ENCODE measurements at places on chromosomes 4 and X. TPM values are rescaled to one million over a fixed set of nuclear protein-coding genes. Genes with fewer than 3 reads are reported as not detected.

GRCh38 chr4:176838601-176839433, 46.1 kb upstream of the VEGFC start:
- DNase-seq = no peak
- H3K4me3 ChIP-seq = no peak overlapping the region
- no peaks in the 10 kb centered on the region for H3K27me3 ChIP-seq
- peaks cover 3% of the 10 kb centered on the region for H3K4me1 ChIP-seq

DNA sequence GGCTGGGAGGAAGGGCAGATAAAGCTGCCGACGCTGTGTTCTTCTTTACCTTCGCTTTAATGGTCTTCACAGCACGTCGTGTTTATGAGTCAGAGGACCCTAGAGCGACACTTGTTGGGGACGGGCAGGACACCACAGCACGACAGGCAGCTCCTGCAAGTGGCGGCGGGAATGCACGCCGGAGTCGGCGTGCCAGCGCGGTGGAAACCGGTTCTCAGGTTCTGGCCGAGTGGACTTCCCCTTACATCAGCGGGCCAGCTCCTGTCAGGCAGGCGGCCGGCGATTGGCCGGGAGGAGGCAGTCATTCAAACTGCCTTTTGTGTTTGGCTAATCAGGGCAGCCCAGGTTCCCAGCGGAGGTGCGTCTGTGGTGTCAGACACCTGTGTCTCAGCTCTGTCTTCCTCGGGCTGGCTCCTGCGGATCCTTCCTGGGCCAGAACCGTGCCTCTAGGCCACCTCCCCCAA, 150.9 kb downstream of the SHROOM3 start:
- peak overlapping the region; percentile 37 for H3K27ac ChIP-seq
- DNase-seq = peak; percentile 67
- H3K36me3 ChIP-seq = no peaks in the 10 kb centered on the region
- peaks cover 18% of the 10 kb centered on the region for H3K4me1 ChIP-seq

DNA sequence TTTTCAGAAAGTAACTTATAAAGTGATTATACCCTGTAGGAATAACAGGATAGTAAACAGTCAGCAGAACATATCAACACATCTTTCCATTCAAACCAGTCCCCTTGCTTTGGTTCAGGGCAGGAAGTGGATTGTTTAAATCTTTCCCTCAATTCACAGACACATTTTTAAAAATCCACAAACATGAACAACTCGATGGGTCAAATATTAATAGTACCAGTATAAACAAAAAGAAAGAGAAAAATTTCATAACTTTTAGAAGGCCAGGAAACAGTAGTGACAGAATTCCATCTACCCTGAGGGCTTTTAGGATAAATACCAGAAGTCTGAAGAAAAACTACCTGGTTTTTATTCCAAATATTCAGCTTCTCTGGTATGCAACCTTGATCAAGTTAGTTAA, 1072.8 kb upstream of the PABPC4L start:
- H3K27ac ChIP-seq = no peak overlapping the region
- no peaks in the 10 kb centered on the region for H3K36me3 ChIP-seq
- no peaks in the 10 kb centered on the region for H3K27me3 ChIP-seq
- no peak overlapping the region for H3K4me3 ChIP-seq
- H3K4me1 ChIP-seq = peaks cover 5% of the 10 kb centered on the region

DNA sequence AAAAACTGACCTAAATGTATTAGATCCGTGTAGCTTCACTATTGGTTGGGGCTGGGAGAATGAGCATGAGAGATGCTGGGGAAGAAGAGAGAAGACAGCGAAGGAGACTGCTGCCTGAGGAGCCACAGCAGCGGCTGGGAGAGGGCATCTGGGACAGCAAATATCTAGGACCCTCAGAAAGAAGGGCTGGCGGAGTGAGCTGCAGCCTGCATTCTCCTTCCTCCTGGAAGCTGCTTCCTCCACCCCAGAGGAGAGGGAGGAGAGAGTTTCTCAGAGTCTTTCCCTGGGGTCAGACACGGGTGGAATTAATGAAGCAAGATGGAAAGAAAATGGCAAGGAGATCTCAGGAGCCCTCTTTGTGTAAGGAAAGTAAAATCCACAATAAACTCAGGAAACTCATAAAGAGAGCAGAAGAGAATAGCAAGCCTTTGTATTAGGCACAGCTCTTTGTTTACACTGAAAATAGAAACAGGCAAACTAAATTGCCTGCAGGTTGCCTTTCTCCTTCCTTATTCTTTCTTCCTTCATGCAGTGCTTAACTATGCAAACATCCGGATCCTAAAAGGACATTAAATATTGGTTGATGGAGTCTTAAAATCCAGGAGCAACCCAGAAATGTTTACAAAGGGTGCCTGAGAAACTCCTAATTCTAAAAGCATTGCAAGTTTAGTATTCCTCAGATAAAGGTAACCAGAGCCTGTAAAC, 130.3 kb upstream of the GALNT7 start:
- H3K27ac ChIP-seq = peak overlapping the region; percentile 39
- no peaks in the 10 kb centered on the region for H3K27me3 ChIP-seq
- no peak overlapping the region for H3K4me3 ChIP-seq
- DNase-seq = peak; percentile 12
- no peaks in the 10 kb centered on the region for H3K36me3 ChIP-seq
- peaks cover 29% of the 10 kb centered on the region for H3K4me1 ChIP-seq

DNA sequence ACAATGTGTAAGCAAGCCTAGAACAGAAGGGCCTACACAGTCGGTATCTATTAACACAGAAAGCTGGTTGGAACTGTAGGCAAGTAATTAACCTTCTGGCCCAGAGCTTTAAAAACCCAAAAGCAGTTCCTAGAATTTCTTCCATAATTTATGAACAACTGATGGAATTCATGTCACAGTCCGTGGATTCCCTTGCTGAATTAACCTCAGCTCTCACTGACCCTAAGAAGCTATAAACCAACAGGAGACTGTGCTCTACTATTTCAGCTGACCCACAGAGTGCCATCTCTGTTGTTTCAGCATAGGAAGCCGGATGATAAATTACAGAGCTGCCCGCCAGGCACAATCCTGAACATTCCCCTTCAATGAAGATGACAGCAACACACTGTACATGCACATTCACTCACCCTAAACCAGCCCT, 157.3 kb downstream of the PRDM5 start:
- no peaks in the 10 kb centered on the region for H3K4me1 ChIP-seq
- no peak overlapping the region for H3K4me3 ChIP-seq
- H3K27ac ChIP-seq = no peak overlapping the region
- H3K36me3 ChIP-seq = peaks cover 4% of the 10 kb centered on the region

- DNase-seq = no peak
- H3K27ac ChIP-seq = no peak overlapping the region
- H3K4me1 ChIP-seq = no peaks in the 10 kb centered on the region
- no peak overlapping the region for H3K4me3 ChIP-seq
- no peaks in the 10 kb centered on the region for H3K36me3 ChIP-seq
- H3K27me3 ChIP-seq = no peaks in the 10 kb centered on the region
These were observed 44.1 kb downstream of the NAA11 start for GRCh38 chr4:79281566-79282359.

DNA sequence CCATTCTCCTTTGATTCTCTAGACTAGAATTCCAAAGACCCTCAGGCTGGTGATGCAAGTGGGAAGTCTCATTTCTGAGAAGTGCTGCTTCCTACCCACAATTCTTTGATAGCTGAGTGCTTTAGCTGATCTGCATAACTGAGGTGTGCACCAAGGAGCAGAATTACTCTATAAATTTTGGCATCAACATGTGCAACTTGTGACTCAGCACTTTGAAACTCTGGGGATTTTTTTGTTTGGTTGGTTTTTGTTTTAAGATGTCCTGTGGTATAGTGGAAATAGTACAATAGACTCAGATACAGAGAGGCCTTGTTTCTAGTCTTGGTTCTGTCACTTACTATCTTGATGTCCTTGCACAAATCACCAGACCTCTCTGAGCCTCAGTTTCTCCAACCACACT, 148.4 kb downstream of the AR start:
- no peaks in the 10 kb centered on the region for H3K4me1 ChIP-seq
- DNase-seq = no peak
- H3K36me3 ChIP-seq = peaks cover 6% of the 10 kb centered on the region
- H3K27ac ChIP-seq = no peak overlapping the region
- no peak overlapping the region for H3K4me3 ChIP-seq

- no peak overlapping the region for H3K27ac ChIP-seq
- H3K4me1 ChIP-seq = no peaks in the 10 kb centered on the region
- no peak overlapping the region for H3K4me3 ChIP-seq
- no peak for DNase-seq
These were observed 11.7 kb upstream of the PTPN13 start for GRCh38 chr4:86582410-86582809.

DNA sequence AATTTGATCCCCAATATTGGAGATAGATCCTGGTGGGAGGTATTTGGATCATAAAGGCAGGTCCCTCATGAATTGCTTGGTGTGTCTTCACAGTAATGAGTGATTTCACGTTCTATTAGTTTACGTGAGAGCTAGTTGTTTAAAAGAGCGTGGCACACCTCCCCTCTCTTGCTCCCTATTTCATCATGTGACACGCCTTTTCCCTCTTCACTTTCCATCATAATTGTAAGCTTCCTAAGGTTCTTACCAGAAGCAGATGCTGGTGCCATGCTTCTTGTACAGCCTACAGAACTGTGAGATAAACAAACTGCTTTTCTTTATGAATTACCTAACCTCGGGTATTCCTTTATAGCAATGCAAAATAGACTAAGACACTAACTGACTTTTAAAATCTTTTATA, 34.0 kb upstream of the FMR1 start:
- H3K36me3 ChIP-seq = no peaks in the 10 kb centered on the region
- no peaks in the 10 kb centered on the region for H3K27me3 ChIP-seq
- no peak overlapping the region for H3K27ac ChIP-seq
- H3K4me3 ChIP-seq = no peak overlapping the region
- H3K4me1 ChIP-seq = no peaks in the 10 kb centered on the region

GRCh38 chr4:52619591-52619931, 39.5 kb downstream of the USP46 start:
- no peak overlapping the region for H3K27ac ChIP-seq
- no peaks in the 10 kb centered on the region for H3K27me3 ChIP-seq

DNA sequence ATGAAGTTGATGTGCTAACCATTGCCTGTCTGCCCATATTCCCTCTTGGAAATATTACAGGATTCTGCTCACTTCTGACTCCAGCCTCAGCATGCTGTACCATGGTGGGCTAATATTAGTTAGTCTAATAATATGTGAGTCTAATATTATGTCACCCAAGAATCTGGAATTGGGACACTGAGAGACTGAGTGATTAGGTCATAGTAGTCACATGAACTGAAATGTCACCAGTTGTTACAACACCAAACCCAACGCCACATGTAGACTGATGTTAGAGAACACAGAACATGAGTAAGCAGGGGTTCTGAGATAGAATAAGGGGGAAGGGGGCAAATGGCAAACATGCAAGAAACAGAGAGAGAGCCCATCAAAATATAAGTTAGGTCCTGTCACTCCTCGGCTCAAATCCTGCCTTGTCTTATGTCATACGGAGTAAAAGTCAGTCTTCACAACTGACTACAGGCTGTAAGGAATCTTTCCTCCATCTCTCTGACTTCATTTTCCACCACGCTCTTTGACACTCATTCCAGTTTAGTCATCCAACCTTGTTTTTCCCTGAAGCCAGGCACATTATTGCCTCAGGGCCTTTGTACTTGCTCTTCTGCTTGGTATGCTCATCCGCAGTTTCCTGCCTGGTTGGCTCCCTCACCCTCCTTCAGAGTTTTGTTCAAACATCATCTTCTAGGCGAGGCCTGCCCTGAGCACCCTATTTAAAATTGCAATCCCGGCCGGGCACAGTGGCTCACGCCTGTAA, 9.6 kb upstream of the SLAIN2 start:
- no peaks in the 10 kb centered on the region for H3K27me3 ChIP-seq
- no peak overlapping the region for H3K4me3 ChIP-seq
- no peak for DNase-seq
- no peaks in the 10 kb centered on the region for H3K4me1 ChIP-seq
- no peak overlapping the region for H3K27ac ChIP-seq

DNA sequence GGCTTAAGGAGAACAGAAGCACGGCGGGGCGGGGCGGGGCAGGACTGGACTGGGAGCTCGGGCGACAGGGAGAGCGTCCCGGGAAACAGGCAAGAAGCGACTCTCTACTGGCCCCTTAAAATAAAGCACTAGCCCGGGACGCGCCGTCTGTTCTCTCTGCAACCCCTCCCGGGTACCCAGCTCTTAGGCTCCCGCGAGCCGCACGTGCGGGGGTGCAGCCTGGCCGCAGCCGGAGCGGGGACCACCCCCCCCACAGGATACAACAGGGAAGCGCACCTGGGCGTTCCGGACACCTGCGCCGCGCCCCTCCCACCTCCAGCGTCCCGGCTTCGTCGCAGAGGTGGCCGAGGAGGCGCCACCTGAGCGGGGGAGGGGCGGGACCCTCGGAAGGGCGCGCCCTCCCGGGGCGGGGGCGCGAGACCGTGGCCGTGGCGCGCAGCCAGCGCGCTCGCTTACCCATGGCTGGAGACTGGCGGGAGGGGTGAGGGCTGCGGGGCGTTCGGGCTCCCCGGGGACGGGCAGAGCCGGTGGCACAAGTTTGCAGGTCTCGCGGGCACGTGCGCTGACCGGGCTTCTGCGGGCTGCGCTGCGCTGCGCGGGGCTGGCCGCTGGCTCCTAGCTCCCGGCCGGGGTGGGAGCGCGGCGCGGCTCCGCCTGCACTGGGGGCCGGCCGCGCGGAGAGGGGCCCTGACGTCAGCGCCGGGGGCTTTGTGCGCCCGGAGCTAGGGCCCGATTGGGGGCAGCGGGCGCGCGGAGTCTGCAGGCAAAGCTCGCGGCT, 91.5 kb downstream of the GEMIN8 start:
- H3K27me3 ChIP-seq = peaks cover 2% of the 10 kb centered on the region
- H3K27ac ChIP-seq = no peak overlapping the region
- peak; percentile 45 for DNase-seq
- H3K4me3 ChIP-seq = peak overlapping the region; percentile 88
- peaks cover 3% of the 10 kb centered on the region for H3K36me3 ChIP-seq

GRCh38 chr4:59597536-59598329, 1602.4 kb upstream of the ADGRL3 start:
- no peak overlapping the region for H3K4me3 ChIP-seq
- H3K27ac ChIP-seq = no peak overlapping the region
- no peak for DNase-seq
- H3K4me1 ChIP-seq = no peaks in the 10 kb centered on the region
- no peaks in the 10 kb centered on the region for H3K36me3 ChIP-seq

- H3K36me3 ChIP-seq = no peaks in the 10 kb centered on the region
- H3K27ac ChIP-seq = no peak overlapping the region
- no peak for DNase-seq
- no peaks in the 10 kb centered on the region for H3K27me3 ChIP-seq
These were observed 342.7 kb downstream of the GALNTL6 start for GRCh38 chr4:172155838-172156345.

GRCh38 chr4:183635741-183636140, 23.2 kb downstream of the RWDD4 start:
- H3K36me3 ChIP-seq = no peaks in the 10 kb centered on the region
- H3K4me1 ChIP-seq = peaks cover 28% of the 10 kb centered on the region
- no peak overlapping the region for H3K4me3 ChIP-seq
- H3K27me3 ChIP-seq = peaks cover 8% of the 10 kb centered on the region
- DNase-seq = no peak
- H3K27ac ChIP-seq = peak overlapping the region; percentile 97

The KLHL4 gene
- total RNA-seq = 80.9 TPM

The GLOD5 gene
- not detected for total RNA-seq

The CC2D2A gene
- total RNA-seq = 43.0 TPM

The ASMTL gene
- 25.8 TPM for total RNA-seq

The COX7B2 gene
- total RNA-seq = not detected
